ENCODE measurements at places on chromosomes 1 and 21.

- no peak for DNase-seq
Observed at GRCh38 chr1:154802982-154803920, 66.8 kb downstream of the KCNN3 start.

GRCh38 chr1:229159668-229160544 is 111.0 kb upstream of the RAB4A start:
- DNase-seq: no peak

DNA sequence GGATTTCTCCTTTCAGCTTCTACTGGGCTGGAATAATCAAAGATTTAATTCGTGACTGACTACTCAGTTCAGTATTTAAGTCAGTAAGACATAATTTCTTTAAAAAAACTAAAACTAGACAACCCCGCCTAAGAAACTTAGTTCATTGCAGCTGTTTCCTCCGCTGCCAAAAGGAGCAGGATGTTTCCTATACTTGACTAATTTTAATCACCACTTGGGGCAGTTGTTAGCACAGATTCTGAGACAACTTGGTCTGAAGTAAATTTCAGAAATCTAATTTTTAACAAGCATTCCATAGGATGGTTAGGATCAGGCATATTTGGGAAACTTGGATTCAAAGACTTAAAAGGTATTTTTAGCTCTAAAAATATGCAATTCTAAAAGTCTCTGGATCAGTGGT is 34.0 kb downstream of the EPRS1 start:
- DNase-seq: no peak

- no peak for DNase-seq
Observed at GRCh38 chr1:175536369-175536768, 207.0 kb downstream of the TNR start.

GRCh38 chr1:157775101-157775870 is 1.6 kb downstream of the FCRL2 start:
- DNase-seq: no peak

DNA sequence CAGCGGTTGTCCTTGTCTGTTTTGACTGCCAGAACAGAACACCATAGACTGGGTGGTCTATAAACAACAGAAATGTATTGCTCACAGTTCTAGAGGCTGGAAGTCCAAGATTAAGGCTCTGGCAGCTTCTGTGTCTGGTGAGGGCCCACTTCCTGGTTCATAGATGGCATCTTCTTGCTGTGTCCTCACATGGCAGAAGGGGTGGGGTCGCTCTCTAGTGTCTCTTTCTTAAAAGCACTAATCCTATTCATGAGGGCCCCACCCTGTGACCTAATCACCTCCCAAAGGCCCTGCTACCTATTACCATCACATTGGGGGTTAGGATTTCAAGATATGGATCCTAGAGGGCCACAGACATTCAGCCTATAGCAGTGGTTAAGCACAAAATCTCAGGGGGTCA is 304.4 kb downstream of the NFIA start:
- no peak for DNase-seq

DNA sequence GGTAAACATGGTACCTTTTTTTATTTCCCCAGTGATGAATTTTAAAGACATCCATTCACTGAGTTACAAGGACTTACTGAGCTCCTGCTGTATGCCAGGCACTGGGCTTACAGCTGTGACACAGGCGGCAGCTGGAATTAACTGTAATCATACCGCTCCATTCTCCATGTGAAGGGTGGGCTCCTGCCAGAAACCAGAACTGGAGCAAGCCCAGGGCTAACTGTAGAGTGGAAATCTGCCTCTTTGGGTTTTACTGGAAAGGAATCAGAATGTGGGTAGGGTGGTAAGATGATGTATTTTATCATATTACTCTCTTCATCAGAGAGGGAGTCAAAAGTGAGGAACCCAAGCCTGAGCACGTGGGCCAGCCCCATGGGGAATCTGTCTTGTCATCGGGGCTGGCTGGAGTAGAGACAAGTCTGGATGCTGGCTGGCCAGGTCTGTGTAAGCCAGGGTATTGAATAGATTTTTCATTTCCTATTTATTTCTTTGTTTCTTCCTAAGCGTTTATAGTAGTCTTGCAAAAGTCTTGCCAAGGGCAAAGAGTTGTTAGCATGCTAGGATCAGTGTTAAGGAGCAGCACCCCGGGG is 21.5 kb downstream of the FGGY start:
- no peak for DNase-seq

- DNase-seq: no peak
Observed at GRCh38 chr1:31228986-31229385, 10.7 kb downstream of the NKAIN1 start.

- DNase-seq: no peak
Observed at GRCh38 chr1:216750961-216751360, 27.7 kb upstream of the ESRRG start.

GRCh38 chr1:171346881-171347280 is 32.9 kb downstream of the FMO4 start:
- no peak for DNase-seq

- no peak for DNase-seq
Observed at GRCh38 chr1:175208773-175209492, 16.4 kb upstream of the KIAA0040 start.

- DNase-seq: no peak
Observed at GRCh38 chr1:67532452-67533216, 102.4 kb upstream of the SERBP1 start.

- DNase-seq: no peak
Observed at GRCh38 chr1:226268421-226269124, 40.4 kb downstream of the LIN9 start.

DNA sequence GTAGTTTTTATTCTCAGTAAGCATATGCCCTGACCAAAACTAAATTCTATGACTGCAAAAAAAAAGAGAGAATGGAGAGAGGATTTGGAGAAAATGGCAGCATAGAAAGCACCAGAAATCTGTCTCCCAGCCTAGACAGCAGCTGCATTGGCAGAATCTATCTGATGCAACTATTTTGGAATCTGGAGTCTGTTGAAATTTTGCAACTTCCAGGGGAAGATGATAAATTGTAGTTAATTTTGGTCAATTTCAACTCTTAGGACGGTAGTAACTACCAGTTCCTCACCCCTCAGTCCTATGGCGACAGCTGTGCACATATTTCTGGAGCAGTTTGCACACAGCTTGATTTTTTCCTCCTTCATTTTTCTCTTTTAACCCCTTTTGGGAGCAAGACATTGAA is 10.9 kb downstream of the EXO5 start:
- DNase-seq: no peak

- DNase-seq: no peak
Observed at GRCh38 chr1:11855430-11855829, 3.3 kb downstream of the NPPB start.

DNA sequence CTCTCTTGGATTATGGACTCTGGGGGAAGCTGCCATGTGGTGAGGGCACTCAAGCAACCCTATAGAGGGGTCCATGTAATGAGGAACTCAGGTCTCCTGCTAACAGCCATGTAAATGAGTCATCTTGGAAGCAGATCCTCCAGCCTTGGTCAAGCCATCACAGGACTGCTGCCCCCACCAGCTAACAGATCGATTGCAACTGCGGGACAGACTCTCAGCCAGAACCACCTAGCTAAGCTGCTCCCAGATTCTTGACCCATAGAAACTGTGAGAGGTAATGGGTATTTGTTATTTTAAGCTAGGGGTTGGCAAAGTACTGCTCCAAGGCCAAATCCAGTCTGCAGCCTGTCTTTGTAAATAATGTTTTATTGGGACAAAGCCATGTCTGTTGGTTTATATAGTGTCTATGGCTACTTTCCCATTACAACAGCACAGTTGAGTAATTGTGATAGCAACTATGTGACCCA is 27.6 kb upstream of the MAP3K7CL start:
- no peak for DNase-seq

GRCh38 chr21:36338975-36339374 is 19.0 kb downstream of the MORC3 start:
- no peak for DNase-seq

GRCh38 chr1:54863267-54863665 is 23.7 kb downstream of the DHCR24 start:
- DNase-seq: no peak

GRCh38 chr1:58620259-58620658 is 43.2 kb upstream of the TACSTD2 start:
- no peak for DNase-seq

GRCh38 chr1:32266921-32267591 is 16.0 kb downstream of the LCK start:
- DNase-seq: no peak

GRCh38 chr1:182257369-182258063 is 134.1 kb downstream of the GLUL start:
- DNase-seq: no peak

GRCh38 chr1:35894183-35894582 is 11.2 kb downstream of the AGO1 start:
- no peak for DNase-seq

GRCh38 chr1:151864411-151864810 is 10.9 kb upstream of the THEM5 start:
- no peak for DNase-seq

DNA sequence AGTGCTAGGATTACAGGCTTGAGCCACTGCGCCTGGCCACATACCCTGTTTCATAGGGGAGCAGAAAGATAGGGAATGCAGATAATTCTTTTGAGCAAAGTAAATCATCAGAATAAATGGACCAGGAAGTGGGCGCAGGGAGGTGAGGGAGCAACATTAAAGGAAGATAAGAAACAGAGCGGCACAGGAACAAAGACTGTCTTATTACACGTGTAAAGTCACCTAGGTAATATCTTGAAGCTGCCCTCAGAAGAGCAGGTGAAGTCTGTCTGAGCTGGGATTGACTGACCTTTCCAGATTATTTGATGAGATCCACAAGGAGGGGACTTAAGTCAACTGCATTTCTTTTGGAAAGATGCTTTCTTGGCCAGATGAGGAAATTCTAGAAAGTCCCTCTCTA is 7.7 kb downstream of the EPRS1 start:
- DNase-seq: no peak

DNA sequence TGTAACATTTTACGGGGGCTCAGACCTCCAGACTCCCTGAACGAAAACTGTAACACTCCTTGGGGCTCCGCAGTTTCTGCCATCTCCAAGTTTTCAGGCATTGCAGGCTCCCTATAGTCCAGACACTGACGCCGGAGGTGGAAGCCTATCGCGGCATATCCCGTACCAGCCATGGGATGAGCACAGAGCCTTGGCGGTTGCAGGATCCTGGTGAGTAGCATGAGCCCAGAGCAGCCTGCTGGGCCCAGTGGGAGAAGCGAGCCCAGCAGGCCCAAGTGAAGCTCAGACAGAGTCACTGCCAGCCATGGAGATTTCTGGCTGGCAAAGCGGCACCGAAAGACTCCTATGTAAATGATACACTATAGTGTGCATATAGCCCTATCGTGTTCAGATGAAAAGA is 446.8 kb downstream of the COL11A1 start:
- no peak for DNase-seq

DNA sequence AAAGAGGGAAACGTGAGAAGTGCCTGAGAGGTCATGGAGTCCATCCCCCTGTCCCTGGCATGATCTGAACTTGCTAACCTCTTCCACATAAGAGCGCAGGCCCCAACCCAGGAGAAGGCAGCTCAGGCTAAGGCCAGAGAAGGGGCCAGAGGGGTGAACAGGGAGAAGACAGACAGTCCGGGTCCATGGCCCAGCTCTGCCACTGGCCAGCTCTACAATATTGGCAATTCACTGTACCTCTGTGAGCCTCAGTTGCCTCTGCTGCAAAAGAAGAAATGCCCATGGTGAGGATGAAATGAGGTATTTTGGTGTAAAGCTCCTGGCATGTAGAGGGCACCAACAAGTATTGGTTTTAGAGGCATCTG is 72.3 kb downstream of the CAMK2N1 start:
- DNase-seq: no peak

DNA sequence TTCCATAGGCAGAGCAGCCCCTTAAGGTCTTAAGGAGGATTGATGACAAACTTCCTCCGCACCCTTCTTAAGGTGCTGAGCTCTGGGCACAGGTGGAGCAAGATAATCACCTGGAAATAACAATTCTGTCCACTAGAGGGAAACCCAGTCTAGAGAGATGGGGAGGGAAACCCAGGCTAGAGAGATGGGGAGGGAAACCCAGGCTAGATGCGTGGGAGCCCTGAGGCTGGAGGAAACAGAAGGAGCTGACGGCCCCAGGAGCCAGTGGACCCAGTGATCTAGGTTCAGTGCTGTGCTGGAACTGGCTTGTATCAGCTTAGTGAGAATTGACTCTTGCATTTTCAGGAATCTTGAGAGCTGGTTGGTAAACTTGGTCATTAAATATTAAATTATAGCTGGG is 17.8 kb upstream of the MYCL start:
- DNase-seq: peak; percentile 8

- DNase-seq: no peak
Observed at GRCh38 chr1:95497566-95497965, 263.6 kb downstream of the RWDD3 start.

DNA sequence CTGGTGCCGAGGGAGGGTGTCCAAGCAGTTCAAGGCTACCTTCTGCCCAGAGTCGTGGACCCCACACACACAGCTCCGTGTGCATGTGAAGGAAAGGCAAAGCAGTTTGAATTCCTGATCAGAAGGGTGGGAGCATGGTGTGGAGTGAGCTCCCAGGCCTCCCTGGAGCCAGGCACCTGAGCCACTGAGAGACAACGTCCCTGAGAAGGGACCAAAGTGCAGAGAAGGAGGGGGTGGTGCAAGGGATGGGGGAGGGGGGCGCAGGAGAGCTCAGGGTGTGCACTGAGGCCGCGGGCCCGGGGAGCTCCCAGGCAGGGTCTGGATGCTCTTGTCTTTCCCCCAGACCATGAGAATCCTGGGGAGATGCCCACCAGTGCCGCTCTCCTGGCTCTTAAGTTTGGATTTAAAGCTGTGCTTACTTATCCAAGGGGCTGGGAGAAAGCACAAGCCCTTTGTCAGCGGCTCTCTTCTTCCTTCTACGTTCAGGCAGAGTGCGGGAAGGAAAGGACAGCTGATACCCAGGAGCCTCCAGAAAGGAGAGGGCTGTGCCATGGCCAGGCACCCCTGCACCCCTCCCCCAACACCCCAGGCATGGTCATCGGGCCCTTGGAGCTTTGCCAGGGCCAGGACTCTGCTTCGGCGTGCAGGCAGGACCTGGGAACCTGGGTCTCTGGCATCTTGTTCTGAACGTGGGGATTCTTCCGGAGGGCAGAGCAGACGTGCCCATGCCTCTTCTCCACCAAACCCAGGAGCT is 24.1 kb downstream of the ACTA1 start:
- DNase-seq: no peak

- no peak for DNase-seq
Observed at GRCh38 chr1:64875606-64876005, 90.7 kb downstream of the JAK1 start.

- DNase-seq: no peak
Observed at GRCh38 chr21:14273736-14274538, 58.0 kb downstream of the RBM11 start.

GRCh38 chr1:64043976-64044375 is 159.4 kb upstream of the UBE2U start:
- DNase-seq: no peak

GRCh38 chr1:3543076-3544039 is 68.0 kb downstream of the MEGF6 start:
- DNase-seq: no peak

DNA sequence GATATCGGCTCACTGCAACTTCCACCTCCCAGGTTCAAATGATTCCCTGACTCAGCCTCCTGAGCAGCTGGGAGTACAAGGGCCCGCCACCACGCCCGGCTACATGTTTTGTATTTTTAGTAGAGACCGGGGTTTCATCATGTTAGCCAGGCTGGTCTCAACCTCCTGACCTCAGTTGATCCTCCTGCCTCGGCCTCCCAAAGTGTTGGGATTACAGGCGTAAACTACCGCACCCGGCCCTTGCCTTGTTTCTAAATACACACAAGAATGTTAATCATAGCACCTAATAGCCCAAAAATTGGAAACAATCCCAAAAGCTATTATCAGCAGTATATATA is 1.2 kb upstream of the MSTO1 start:
- DNase-seq: no peak

Data from stimulated activated CD8-positive, alpha-beta memory T cell treated with anti-CD3 and anti-CD28 coated beads, Interleukin-2, amount 100 ng/mL, for 1 hour (primary cell).